ENCODE measurements at places on chromosomes 12 and 14.

- DNase-seq, result peak; percentile 65
These were observed 53.3 kb downstream of the TMX1 start for GRCh38 chr14:51293149-51293911.

GRCh38 chr14:72610831-72611200 lies 283.1 kb downstream of the DPF3 start:
- no peak for DNase-seq

DNA sequence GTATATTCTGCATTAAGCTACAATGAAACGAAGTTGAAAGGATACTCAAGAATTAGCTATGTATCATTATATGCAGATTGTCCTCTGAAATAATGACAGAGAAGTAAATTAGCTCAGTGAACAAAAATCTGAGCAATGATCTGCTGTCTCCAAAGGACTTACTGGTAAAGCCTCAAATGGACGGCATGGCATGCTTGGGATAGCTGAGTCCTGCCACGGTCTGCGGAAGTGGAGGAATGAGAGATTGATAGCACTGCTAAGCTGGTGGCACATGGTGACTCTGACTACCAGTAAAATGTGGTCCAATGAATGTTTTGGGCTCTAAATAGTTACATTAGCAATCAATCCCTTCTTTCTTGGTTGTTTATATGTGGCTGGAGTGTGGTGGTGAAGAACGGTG lies 3.7 kb upstream of the DENND5B start:
- DNase-seq, result no peak

DNA sequence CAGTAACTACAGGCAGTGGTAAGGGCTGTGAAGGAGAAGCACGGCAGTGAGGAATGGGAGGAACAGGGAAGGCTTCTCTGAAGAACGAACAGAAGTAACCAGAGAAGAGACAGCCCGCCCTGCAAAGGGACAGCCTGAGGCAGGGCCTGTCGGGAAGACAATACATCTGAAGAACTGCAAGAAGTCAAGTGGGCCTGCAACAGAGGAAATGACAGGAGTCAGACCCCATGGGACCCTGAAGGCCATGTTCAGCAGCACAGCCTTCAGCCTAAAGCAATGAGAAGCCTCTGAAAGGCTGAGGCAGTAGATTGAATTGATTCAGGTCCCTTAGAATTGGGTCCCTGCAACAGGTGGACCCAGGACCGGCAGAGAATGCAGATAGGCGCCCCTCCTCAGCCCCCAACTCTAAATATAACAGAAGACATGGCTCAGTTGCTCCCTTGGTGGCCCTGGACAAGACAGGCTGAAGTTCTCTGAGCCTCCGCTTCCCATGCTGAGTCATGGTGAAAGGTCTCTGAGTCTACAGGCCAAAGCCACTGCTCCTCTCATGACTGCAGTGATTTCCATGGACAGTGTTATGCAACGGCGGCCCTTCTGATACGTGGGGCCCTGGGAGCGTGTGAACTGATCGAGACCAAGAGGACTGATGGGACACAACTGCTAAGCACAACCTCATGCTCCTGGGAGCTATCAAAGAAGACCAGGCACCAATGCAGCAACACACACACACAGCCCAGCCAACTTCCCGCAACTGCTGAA lies 10.8 kb upstream of the ACTR6 start:
- DNase-seq, result no peak

DNA sequence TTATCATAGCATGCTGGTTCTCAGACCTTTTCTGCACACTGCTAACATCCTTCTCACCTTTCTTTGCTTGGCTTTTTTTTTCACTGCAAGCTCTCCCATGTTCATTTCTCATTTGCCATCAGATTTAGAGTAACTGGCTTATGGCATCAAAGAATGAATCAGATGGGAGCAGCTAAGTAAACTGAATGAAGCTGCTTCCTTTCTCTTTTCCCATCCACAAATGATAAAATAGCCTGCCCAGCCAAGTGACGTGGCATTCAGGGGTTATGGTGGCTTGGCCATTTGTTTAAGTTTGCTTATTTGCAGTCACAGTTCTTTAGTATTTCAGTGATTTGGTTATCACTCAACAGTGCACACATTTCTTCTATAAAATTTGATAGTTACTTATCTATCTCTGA lies 708.6 kb downstream of the DIO2 start:
- no peak for DNase-seq

GRCh38 chr12:30691122-30691879 lies 4.4 kb downstream of the IPO8 start:
- no peak for DNase-seq

DNA sequence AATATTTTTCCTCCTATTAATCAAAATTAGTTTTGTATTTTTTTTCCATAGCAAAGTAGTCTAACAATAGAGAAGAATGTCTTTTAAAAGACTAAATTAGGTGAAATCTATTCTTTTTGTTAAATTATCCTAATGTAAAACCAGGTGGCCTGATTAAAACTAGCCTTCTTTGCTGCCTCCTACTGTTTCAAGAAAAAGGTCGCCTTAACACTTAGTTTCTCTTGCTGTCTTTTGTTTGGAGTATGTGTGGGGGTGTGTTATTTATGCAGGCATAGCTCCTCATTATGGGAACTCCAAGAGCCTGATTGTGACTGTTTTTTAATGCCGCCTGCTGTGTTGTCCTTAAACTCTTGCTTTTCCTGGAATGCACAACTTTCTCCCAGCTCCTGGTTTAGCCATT lies 855.3 kb downstream of the DIO2 start:
- no peak for DNase-seq

GRCh38 chr12:51666696-51667095 lies 75.7 kb downstream of the SCN8A start:
- no peak for DNase-seq

DNA sequence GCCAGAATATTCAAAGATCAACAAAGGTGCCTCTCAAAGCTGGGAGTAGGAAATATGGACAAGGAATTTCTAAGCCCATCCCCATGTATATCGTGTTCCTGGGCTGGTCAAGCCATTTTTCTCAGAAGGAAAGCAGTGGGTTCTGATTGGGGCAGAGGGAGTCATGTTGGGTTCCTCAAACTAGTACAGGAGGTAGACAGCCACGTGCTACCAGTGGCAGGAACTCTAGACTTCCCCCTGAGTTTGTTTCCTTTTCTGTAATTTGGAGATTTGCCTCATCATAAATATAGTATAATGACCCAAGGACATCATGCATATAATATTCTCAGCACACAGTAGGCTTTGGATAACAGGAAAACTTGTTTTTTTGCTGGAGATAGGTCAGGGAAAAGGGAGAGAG lies 16.4 kb upstream of the PLEKHH1 start:
- no peak for DNase-seq

GRCh38 chr14:94738751-94739150 lies 31.2 kb downstream of the GSC start:
- no peak for DNase-seq

DNA sequence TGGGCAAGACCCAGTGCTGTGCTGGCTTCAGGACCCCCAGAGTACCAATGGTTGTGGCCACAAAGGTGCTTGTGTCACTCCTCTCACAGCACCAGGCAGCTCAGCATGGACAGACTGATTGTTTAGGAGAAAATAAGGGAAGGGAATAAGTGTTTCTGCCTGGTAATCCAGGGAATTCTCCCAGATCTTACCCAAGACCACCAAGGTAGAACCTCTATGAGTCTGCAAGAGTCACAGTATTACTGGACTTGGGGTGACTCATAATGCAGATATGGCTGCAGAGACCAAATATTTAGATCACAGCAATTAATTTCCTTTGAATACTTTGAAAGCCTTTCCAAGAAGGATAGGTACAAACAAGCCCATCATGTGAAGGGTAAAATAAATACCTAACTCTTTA lies 1178.3 kb upstream of the FLRT2 start:
- no peak for DNase-seq

DNA sequence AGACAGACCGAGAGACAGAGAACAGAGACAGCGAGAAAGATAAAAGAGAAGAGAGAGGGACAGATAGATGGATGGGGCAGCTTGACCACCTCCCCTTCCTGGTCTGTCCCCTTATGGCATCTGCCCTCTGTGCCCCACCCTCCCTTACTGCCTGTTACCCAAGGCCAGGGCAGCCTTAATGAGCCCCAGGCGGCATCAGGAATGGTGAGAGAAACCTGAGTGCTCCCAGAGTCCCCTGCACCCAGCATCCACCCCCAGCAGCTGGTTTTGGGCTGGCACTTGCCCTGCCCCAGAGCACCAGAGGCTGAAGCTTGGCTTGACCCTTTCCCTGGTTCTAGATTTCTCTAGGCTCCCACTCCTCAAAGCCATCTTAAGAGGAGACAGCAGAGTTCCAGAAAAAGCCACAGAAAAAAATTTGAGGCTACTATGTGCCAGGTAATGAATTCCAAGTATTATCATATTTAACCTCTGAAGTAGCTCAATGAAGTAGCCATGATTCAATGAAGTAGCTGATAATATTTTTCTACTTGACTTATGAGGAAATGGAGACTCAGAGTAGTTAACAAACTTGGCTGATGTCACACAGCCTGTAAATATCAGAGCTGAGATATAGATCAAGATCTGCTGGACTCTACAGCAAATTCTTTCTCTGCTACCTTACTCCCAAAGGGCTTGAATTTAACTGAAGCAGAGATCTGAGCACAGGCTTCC lies 2.0 kb upstream of the ZNF385A start:
- no peak for DNase-seq

GRCh38 chr12:117014342-117014887 lies 84.8 kb downstream of the TESC start:
- no peak for DNase-seq

All from forelimb muscle (tissue), 1 donor.